Activated gamma-delta T cell (primary cell): ENCODE measurements at places on chromosomes 4 and X.

DNA sequence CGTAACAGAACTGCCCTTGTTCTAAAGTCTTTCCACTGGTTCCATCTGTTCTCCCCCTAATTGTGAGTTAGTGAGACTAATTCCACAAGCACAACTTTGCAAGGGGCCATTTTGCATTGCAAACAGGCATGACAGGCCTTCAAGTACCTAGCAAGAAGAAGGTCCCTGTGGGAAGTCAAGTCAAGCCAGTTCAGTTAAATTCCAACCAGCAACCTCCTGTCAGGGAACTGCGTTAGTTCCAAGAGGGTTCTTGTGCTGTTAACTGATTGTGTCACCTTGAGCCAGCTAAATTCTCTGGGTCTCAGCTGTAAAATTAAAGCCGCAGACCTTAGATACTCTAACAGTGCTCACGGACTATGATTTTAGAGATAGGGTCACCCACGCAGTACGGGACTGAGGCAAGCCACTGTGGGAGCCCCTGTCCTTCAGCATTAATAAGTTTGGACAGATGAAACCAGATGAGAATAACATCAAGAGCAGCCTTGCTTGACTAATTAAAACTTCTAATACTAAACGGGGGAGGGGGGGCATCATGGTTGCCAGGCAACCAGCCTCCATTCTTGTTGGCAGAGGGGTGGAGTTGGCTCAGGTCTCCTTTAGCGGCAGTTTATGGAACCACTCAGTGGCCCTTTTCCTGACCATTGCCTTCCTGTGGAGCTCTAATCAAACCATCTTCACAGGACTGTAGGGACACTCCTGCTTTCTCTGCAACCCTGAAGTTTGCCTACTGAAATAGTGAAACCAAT is 24.1 kb upstream of the TMEM150C start:
- no peak for DNase-seq

GRCh38 chrX:123138473-123138872 is 45.6 kb upstream of the GRIA3 start:
- DNase-seq = no peak

DNA sequence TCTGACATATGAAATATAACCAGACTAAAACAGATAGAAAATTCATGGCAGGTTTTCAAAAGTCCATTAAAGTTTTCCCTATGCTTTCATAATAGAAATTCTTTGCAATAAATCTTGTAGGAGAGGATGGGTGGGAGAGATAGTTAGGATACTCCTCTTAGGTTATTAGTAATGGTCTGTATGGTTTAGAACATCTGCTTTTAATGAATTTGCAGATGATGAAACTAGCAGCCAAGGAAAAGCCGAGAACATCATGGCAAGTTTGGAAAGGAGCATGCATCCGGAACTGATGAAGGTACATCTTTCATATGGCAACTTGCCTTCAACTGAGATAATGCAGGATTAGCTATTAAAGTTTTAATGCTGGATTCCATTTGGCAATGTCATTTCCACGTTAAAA is 70.7 kb downstream of the DOCK11 start:
- DNase-seq = no peak

DNA sequence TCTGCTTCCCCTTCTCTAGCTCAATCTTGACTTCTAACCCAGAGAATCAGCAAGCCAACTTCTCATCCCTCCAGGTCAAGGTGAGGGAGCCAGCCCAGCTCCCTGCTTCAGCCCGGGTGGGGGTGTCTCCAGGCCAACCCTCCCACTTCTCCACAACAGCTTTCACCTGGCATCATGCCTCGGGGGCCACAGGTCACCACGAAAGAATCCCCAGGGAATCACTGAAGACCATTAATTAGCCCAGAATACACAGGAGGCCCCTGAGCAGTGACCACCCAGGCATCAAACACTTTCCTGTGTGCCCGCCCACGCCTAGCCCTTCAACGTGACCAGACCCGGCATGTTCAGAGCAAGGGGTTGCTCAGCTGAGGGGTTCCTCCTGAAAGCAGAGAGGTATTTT is 646.7 kb downstream of the BCOR start:
- DNase-seq = no peak

- DNase-seq = no peak
Measured at GRCh38 chr4:159766241-159766640, 663.4 kb downstream of the RAPGEF2 start.

- DNase-seq = no peak
Measured at GRCh38 chr4:26804451-26804850, 56.2 kb upstream of the STIM2 start.

DNA sequence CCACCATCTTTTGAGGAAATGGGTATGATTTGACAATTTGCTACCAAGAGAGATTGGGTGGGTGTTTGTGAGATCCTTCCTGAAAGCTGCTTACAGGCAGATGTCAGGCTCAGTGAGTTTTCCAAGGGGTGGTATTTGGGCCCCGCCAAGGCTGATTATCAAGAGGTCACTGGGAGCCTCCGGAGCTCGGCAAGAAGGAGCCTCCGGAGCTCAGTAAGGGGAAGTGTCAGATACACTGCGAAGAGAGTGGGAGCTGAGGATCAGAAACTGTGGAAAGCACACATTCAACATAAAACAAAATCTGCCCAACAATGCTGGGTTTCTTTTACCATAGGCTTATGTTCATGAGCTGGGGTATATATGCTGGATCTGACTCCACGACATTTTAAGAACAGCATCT is 714 bp downstream of the RTL3 start:
- no peak for DNase-seq

DNA sequence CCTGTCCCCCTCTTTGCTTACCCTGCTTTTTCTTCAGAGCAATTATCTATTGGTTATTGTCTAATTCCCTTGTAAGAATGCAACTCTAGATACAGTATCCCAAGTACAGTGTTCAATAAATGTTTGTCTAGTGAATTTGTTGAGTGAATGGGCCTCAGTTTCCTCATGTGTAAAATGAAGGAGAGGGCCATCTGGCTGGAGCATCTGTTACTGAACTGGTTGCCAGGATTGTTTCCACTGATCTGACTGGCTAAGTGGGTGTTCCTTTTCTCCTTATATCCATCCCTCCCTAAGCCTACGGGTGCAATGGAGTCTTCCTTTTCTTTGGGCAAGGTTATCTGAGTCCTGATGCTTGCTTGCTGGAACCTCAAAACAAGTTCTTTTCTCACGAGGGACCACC is 185.2 kb upstream of the RPS6KA3 start:
- no peak for DNase-seq

GRCh38 chr4:158020176-158020575 is 152.6 kb downstream of the GASK1B start:
- DNase-seq = no peak

- no peak for DNase-seq
Measured at GRCh38 chr4:16814361-16814760, 84.1 kb downstream of the LDB2 start.

- DNase-seq = no peak
Measured at GRCh38 chrX:105695451-105695850, 126.9 kb upstream of the NRK start.

DNA sequence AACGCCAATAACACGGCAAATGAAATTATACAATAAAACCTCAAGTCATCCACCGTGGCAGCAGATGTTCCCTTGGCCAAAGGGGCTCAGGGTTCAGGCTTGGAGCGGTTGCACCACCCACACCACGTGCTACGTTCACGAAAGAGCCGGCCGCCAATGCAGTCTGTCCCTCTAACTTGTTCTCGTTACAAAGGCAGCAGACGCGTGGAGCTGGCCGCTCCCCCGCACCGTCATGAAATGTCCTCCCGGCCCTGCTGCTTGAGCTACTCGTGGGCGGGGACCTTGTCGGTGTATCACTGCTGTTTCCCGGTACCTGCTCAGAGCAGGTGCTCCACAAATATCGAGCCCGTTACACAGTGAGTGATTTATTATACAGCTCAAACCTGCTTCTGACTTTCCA is 36.4 kb upstream of the MAN2B2 start:
- no peak for DNase-seq

- DNase-seq = no peak
Measured at GRCh38 chr4:7237873-7238272, 45.5 kb downstream of the SORCS2 start.

GRCh38 chrX:71604796-71605568 is 13.3 kb downstream of the CXCR3 start:
- DNase-seq = no peak

GRCh38 chr4:10416441-10416840 is 40.8 kb downstream of the ZNF518B start:
- DNase-seq = no peak

- DNase-seq = no peak
Measured at GRCh38 chrX:3715921-3716320, 2.5 kb upstream of the PRKX start.

- no peak for DNase-seq
Measured at GRCh38 chr4:103498161-103499070, 221.4 kb downstream of the TACR3 start.

- no peak for DNase-seq
Measured at GRCh38 chr4:181855307-181855706, 387.9 kb upstream of the TENM3 start.

DNA sequence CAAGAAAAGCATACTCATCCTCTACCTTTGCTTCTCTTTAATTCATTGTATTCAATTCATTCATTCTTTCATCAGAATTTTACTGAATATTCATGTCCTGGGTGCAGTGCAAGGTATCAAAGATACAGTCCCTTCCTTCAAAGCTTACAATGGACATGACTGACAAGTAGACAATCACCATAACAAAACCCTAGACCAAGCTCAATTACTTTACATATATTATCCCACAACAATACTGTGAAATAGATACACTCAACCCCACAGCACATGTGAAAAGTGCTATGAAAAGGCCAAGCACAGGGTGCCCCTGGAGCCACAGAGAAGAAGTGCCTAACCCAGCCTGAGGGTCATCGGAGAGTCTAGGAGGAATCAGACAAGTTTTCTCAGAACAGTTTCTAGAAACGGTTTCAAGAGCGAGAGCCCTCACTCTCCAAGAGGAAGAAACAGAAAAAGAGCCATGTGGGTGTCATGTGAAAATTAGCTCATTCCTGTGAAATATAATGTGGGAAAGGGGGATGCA is 15.3 kb downstream of the AMBN start:
- no peak for DNase-seq

DNA sequence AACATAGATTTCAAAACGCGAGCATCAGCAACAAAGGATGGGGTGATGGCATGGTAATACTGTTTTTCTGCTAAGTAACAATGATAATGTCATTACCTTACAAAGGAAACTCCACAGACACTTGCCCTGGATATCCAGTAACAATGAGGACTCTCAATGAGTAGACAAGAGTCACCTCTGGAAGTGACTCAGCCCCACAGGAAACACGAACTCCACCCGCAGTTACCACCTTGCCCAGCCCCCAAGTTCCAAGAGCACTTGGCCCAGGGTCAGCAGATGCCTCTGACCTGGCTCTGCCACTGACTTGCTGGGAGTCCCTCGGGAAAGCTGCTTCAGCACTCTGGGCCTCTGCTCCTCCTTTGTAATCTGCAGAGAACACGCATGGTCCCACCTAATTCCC is 110.3 kb upstream of the MAP3K15 start:
- DNase-seq = no peak

DNA sequence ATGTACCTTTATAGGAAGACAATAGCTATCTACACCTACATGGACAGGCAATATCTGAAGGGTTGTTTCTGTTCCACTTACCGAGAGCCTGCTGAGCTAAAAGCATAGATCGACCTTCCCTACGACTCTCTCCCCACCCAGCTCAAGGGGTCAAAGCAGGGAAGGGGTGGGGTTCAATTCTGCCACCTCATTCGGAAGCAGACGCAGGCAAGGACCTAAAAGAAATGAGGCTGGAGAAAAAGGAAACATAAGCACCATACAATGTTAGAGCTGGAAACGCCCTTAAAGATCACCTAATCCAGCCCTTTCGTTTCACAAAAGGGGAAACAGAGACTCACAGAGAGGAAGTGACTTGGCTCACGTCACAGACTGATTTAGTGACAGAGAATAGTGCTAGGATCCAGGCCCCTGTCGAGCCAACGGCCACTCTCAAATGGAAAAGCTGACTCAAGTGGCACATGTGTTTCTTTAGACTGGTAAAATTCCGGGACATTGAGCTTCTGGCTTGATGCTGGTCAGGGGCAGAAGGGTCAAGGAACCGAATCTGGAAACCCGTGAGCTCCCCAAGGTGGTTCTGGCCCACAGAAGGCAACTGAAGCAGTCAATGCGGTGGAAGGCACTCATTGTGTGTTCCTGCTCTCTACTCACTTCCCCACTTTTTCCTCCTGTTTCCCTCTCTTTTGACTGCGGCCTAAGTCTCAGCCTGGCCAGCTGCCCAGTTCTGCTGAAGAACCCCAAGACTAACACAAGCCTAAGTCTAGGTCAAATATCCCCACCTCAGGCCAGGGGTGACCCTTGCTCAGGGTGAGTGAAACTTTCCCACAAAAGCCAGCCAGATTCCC is 7.5 kb downstream of the SEPTIN6 start:
- DNase-seq = no peak

GRCh38 chr4:133588306-133588705 is 439.2 kb downstream of the PCDH10 start:
- DNase-seq = no peak

- no peak for DNase-seq
Measured at GRCh38 chrX:35841872-35842271, 43.7 kb downstream of the MAGEB16 start.
